ENCODE measurements at places on chromosomes 5 and 9. TPM values are rescaled to one million over a fixed set of nuclear protein-coding genes. Genes with fewer than 3 reads are reported as not detected.

EGFLAM gene
- not detected for total RNA-seq

TAF1L gene
- total RNA-seq: not detected

GALNT12 gene
- total RNA-seq: 10.2 TPM

DIAPH1 gene
- 185 TPM for total RNA-seq
